ENCODE measurements at places on chromosomes 1 and 21.
A peak's percentile ranks its signal among the peaks of the same experiment; 100 is the strongest.

DNA sequence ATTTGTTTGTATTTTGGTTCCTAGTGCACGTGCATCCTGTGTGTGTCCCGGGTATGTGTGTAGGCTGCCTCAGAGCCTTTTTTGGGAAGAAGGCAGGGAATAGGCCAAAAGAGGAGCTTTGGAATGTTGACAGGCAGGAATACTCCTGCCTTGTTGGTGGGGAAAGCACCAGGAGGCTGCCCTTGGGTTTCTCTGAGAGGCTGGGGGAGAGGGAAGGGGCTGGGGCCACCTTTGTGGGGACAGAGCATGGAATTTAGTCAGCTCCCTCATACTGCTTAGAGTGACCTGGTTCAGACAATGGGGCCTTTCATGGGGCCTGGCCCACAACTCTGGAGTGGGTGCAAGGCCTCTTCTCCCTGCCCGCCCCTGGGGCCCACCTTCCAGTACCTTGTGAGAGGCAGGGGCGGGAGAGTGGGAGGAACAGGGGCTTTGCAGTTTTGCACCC is 31.3 kb downstream of the ACOT11 start:
- no peak for DNase-seq

GRCh38 chr1:53197291-53198200 is 922 bp downstream of the CPT2 start:
- no peak for DNase-seq

DNA sequence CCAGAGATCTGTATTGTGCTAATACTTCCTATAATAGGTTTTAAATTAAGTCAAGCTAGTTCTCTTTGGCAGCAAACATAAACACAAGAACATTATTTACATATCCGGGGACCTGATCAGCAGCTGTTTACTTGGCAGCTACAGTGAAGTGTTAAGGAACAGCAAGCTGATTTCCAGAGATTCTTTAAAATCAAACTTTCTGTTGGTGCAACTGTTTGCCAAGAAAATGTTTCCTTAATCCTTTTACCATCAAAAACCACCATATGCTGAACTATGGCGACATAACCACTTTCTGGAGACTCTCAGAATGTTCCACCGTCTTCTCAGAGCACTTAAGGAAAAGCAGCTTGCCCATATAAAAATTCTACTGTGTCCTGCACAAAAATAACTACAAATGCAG is 107.0 kb upstream of the KRTAP19-8 start:
- DNase-seq = no peak

DNA sequence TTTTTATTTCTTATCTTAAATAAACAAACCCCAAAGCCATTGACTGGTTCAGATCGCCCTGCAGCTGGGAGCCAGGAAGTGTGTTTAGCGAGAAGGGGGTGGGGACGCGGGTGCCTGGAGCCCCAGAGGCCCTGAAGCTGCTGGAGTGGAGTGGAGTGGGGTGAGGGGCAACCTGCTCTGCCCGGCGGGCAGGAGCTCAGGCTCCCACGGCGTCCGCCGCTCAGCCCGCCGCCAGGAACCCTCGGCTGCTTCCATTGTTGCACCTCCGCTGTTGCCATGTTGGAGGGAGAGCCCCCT is 673 bp downstream of the PIK3C2B start:
- DNase-seq = no peak

DNA sequence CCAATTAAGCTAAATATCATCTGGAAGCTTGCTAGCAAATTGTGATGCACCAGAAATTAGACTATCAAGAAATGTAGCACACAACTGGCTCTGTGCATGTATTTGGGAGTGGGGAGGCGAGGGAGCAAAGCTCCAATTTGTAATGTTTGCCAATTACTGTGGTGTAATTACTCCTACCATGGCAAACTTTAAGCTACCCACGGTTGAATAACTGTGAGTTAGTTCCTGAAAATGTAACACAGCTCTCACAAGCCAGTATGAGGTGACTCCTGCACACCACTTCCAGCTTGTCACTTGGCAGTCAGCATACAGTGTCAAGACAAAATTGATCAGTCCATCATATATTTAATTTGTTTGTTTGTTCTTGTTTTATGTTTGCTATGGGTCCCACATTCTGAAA is 141.2 kb downstream of the TM2D1 start:
- no peak for DNase-seq

DNA sequence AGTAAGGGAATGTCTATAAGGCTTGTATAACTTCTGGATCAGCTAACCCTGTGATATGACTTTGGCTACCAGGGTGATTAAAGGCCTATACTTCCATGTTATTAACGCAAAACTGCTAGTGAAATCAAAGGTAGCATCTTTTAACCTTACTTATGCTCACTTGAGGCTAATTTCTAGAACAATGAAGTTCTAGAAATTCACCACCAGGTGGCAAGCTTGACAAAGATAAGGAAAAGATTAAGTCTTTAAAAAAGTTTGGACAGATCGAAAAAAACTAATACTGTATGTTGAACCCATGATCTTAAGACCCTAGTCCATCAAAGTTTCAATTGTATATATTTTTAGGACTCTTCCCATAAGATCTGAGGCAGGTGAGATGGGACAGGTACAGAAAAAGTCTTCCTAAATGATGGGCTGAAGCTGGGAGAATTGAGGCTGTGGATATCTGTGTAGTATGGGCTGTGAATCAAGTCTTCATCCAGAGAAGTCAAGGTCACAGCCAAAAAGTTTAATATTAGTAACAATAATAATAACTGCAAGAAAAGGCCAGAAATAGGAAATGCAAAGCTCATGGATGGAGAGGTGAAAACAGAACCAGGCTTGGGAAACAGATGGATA is 18.8 kb downstream of the KYAT3 start:
- DNase-seq = no peak

GRCh38 chr1:157132616-157133167 is 5.5 kb downstream of the ETV3 start:
- DNase-seq = no peak

GRCh38 chr1:189774721-189775287 is 702.9 kb downstream of the BRINP3 start:
- no peak for DNase-seq

DNA sequence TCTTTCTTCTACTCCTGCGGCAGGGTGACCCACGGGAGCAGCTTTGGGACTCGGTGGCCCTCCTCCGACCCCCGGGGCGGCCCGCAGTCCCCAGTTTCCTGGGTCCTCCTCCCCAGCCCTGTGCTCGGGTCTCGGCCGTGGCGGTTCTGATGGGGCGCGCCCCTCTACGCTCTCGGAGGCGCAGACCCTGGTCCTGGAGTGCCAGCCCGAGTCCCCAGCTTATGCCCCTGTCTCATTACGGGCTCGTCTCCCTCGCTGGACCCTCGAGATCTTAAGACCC is 430 bp downstream of the BTG2 start:
- DNase-seq = no peak

- DNase-seq = no peak
Observed at GRCh38 chr1:96544831-96545221, 176.8 kb upstream of the PTBP2 start.

- DNase-seq = no peak
Observed at GRCh38 chr21:38796424-38796823, 9.3 kb upstream of the ETS2 start.

GRCh38 chr1:28865997-28866650 is 48.2 kb upstream of the EPB41 start:
- no peak for DNase-seq

GRCh38 chr1:166920561-166921475 is 44.8 kb upstream of the TADA1 start:
- DNase-seq = no peak

DNA sequence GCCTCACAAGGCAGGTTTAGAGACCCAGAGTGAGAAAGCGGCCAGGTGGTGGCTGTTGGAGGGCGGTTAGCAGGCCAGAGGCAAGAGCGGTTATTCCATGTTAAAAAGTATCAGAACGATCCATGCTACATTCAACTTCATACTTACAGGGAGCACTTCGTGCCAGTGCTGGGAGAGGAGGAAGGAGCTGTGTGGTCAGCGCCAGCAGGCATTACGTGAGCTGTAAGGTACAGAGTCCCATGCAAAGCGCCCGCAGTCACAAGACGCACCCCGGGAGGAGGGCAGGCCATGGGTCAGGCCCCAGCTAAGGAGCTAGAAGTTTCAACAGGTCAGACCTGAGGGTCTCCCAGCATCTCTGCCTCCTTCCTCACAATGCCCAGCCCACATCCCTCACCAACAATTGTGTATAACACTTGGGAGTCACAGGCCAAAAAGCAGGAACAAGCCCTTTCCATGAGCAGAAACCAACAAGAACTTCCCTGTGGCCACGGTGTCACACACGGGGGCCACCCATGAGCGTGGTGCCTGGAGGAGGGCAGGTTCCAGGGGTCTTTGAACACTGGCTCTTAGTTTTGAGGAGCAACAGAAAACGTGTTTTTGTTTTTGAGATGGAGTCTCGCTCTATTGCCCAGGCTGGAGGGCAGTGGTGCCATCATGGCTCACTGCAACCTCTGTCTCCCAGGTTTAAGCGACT is 21.8 kb upstream of the GPR153 start:
- DNase-seq = no peak

GRCh38 chr1:100449477-100449876 is 88.5 kb upstream of the GPR88 start:
- peak; percentile 85 for DNase-seq

- no peak for DNase-seq
Observed at GRCh38 chr1:115977499-115978258, 1.4 kb downstream of the SLC22A15 start.

DNA sequence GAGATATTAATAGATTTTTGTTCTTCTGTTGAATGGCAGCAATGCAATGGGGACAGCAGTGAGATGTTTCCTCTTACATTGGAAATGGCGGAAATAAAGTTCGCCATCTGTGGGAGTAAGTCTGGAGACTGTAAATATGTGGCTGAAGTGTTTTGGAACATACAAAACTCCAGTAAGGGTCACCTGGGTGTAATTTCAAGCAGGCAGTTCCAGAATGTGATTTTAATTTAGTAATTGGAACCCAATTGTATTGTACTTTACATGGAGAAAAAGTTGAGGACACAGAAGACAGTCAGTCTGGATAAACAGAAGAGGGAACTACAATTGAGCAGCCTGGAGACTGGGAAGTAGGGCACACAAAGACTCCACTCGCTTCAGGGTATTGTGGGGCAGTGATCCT is 108.6 kb downstream of the NTMT2 start:
- no peak for DNase-seq

GRCh38 chr1:151541752-151542151 is 1.6 kb downstream of the TUFT1 start:
- DNase-seq = no peak

- no peak for DNase-seq
Observed at GRCh38 chr21:29168891-29169315, 38.5 kb downstream of the MAP3K7CL start.

- DNase-seq = no peak
Observed at GRCh38 chr1:31761883-31762282, 2.3 kb downstream of the ADGRB2 start.

- no peak for DNase-seq
Observed at GRCh38 chr1:10881046-10881445, 84.6 kb upstream of the CASZ1 start.
